ENCODE measurements at places on chromosomes 11 and 22. TPM values are rescaled to one million over a fixed set of nuclear protein-coding genes. Genes with fewer than 3 reads are reported as not detected.

GRCh38 chr22:35868938-35869337 is 151.3 kb downstream of the APOL5 start:
- no peak for DNase-seq

- no peak for DNase-seq
These were observed 66.3 kb downstream of the C11orf91 start for GRCh38 chr11:33634291-33634834.

DNA sequence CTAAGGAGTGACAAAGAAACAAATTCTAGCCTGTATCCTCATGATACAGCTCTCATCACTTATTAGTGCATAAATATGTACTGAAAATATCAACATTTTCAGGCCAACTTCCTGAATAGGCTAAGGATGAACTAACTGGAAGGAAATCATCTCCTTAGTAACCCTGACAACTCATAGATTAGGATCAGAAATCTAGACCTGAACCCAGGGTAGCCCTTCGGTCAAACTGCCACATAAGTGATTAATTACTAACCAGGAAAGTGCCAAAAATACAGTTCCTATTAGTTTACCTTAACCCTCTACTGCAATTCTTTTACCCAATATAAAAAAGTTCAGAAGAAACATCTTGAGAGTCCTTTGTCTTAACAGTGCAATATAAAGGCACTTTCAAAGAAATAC is 40.0 kb downstream of the AMBRA1 start:
- no peak for DNase-seq

GRCh38 chr22:44931766-44932165 is 78.0 kb downstream of the PHF21B start:
- no peak for DNase-seq

DNA sequence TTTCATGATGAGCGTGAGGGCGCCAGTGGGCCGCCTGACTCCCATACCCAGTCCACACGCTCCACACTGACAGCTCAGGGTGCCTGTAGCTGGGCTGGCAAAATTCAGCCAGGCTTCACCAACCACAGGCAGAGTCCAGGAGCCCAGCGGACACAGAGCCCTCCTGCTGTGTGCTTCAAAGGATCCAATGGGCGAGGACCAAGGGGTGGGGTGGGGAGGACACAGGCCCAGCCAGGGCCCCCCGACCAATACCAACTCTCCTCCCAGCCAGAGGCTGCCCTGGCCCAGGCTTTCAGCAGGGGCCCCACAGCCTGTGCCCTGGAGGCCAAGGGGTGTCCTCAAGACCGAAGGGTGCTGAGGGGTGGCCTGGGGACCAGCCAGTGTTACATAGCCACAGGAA is 336.1 kb downstream of the CTTN start:
- no peak for DNase-seq

- DNase-seq, result no peak
These were observed 65.2 kb downstream of the CD82 start for GRCh38 chr11:44630511-44631210.

- no peak for DNase-seq
These were observed 23.6 kb upstream of the ETS1 start for GRCh38 chr11:128610721-128611617.

The PLAAT3 gene
- polyA plus RNA-seq, result 22.6 TPM

The DAGLA gene
- 4.8 TPM for polyA plus RNA-seq
